Suppressor macrophage treated with lipopolysaccharide for 4 hours (primary cell): ENCODE measurements at places on chromosomes 1 and 21.

GRCh38 chr1:118104951-118105350 is 80.1 kb downstream of the SPAG17 start:
- DNase-seq, result no peak

DNA sequence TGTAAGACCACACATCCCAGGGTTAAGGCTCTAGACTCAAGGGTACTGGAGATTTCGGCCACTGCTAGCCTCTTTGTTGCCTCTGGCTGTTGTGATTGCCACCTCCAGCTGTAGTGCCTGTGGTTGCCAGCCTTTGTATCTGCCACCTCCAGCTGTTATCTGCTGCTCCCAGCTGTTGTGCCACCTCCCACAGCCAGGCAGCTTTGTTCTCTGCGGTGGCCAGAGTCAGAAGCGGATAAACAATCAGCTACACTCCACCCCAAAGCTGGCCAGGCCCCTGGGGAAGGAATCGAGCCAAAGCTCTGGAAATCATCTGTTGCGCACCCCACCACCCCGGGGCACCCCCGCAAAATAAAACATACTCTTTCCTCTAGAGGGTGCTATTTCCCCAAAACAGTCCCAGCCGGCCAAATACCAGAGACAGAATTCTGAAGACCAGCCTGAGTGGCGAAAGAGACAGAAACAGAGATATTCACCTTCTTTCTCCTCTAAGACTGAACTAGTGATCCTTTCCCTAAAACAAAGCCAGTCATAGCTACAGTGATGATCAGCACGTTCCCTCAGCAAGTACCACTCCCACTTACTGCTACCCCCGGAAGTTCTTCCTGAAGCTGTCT is 14.8 kb upstream of the PIGM start:
- DNase-seq, result peak; percentile 61

- DNase-seq, result no peak
These were observed 402.5 kb downstream of the PTPRC start for GRCh38 chr1:199041173-199041914.

GRCh38 chr1:110645821-110646735 is 28.7 kb downstream of the KCNA3 start:
- DNase-seq, result peak; percentile 95

DNA sequence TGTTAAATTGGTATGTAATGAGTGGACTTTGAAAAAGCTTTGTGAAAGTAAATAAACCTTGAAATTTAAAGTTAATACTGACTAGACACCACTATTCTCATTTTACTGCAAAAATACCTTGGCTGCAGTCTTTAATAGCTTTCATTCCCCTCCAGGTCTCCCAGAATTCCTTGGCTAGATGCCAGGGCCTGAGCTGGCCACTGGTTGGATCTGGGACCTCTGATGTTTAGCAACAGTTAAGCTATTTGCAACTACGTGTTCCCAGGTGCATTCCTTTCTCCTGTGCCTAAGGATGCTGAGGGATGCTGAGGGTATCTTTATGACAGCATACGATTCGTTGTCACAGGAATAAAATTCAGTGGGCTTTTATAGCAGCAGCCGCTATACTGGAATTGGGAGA is 938.7 kb downstream of the TTLL7 start:
- DNase-seq, result no peak
